Vagina (tissue), 2 donors: ENCODE measurements at places on chromosomes 4 and X.
A peak's percentile ranks its signal among the peaks of the same experiment; 100 is the strongest.

- peaks cover 80% of the 10 kb centered on the region for H3K4me1 ChIP-seq
- DNase-seq, result no peak
- H3K4me3 ChIP-seq, result no peak overlapping the region
Measured at GRCh38 chr4:147826288-147826646, 94.4 kb downstream of the ARHGAP10 start.

GRCh38 chr4:185764876-185765275 is 47.1 kb downstream of the SORBS2 start:
- no peaks in the 10 kb centered on the region for H3K4me1 ChIP-seq
- no peak overlapping the region for H3K4me3 ChIP-seq
- H3K27me3 ChIP-seq, result no peaks in the 10 kb centered on the region
- H3K36me3 ChIP-seq, result no peaks in the 10 kb centered on the region

GRCh38 chr4:184136525-184136924 is 81.1 kb downstream of the ENPP6 start:
- H3K36me3 ChIP-seq, result no peaks in the 10 kb centered on the region
- no peak for DNase-seq
- no peaks in the 10 kb centered on the region for H3K4me1 ChIP-seq
- H3K27me3 ChIP-seq, result no peaks in the 10 kb centered on the region

- no peaks in the 10 kb centered on the region for H3K36me3 ChIP-seq
- no peak for DNase-seq
- H3K27ac ChIP-seq, result no peak overlapping the region
- peaks cover 21% of the 10 kb centered on the region for H3K4me1 ChIP-seq
- H3K4me3 ChIP-seq, result no peak overlapping the region
- no peaks in the 10 kb centered on the region for H3K27me3 ChIP-seq
Measured at GRCh38 chrX:2901367-2902036, 27.6 kb downstream of the ARSD start.

- no peak for DNase-seq
- no peaks in the 10 kb centered on the region for H3K27me3 ChIP-seq
- no peak overlapping the region for H3K27ac ChIP-seq
- no peak overlapping the region for H3K4me3 ChIP-seq
Measured at GRCh38 chrX:112714357-112714918, 34.7 kb upstream of the LHFPL1 start.

GRCh38 chrX:12153741-12154140 is 15.5 kb downstream of the FRMPD4 start:
- H3K4me3 ChIP-seq, result no peak overlapping the region
- no peaks in the 10 kb centered on the region for H3K36me3 ChIP-seq
- DNase-seq, result no peak
- no peaks in the 10 kb centered on the region for H3K4me1 ChIP-seq

DNA sequence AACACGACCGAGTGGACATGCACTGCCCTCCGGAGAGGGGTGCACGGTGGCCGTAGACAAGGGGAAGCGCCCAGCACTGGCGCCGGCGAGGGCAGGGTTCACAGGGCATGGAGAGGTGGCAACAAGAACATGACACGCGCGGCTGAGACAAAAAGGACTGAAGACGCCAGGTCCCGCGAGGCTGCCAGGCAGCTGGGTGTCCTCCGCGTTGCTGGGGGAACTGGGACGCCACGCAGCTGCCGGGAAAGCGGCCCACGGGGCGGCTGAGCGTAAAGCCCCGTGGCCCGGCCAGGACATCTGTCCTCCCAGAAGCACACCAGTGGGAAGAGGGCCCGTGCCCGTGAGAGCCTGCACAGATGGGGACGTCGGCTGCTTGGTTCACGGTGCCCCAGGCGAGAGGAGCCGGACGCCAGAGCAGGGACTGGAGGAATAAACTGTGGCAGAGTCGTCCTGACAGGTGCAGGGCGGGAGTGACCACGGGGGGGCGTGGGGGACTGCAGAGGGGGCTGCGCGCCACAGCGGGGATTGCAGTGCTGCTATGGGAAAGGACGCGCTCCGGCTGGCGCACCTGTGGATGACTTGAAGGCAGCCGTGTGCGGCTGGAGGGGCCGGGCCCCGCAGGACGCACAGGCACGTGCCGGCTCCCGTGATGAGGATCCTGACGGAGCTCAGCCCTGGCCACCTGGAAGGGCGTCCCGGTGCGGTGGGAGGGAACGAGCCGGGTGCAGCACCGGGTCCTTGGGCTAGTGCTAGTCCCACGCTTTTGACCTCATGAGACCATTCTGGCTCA is 32.1 kb upstream of the GTPBP6 start:
- H3K4me1 ChIP-seq, result no peaks in the 10 kb centered on the region
- no peak overlapping the region for H3K4me3 ChIP-seq
- no peak overlapping the region for H3K27ac ChIP-seq
- peaks cover 6% of the 10 kb centered on the region for H3K36me3 ChIP-seq

GRCh38 chr4:145951931-145952330 is 13.3 kb upstream of the ZNF827 start:
- no peaks in the 10 kb centered on the region for H3K27me3 ChIP-seq
- no peaks in the 10 kb centered on the region for H3K4me1 ChIP-seq
- no peak overlapping the region for H3K27ac ChIP-seq
- no peak overlapping the region for H3K4me3 ChIP-seq

DNA sequence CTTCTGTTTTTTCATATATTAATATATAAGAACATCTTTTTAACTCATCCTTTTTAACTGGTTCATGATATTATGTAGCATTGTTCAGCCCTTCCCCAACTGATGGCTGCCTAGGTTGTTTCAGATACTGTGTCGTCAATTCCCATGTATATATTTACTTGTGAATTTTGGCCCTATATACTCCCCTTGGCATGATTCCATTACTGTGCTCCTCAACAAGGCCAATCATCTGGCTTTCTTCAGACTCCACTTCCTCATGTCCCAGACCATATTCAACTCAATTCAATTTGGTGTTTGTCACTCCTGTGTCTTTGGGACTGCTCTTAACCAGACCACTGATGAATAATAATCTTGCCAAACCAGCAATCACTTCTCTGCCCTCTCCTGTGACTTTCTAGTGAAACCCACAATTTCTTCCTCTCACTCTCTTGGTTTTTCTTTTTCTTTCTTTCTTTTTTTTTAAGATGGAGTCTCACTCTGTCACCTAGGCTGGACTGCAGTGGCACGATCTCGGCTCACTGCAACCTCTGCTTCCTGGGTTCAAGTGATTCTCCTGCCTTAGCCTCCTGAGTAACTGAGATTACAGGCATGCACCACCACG is 2.7 kb upstream of the WDR45 start:
- H3K4me1 ChIP-seq, result peaks cover 8% of the 10 kb centered on the region
- no peaks in the 10 kb centered on the region for H3K36me3 ChIP-seq
- H3K27me3 ChIP-seq, result no peaks in the 10 kb centered on the region
- DNase-seq, result no peak

GRCh38 chr4:118260309-118260708 is 92.5 kb downstream of the PRSS12 start:
- no peak for DNase-seq
- no peak overlapping the region for H3K27ac ChIP-seq
- H3K36me3 ChIP-seq, result no peaks in the 10 kb centered on the region
- no peak overlapping the region for H3K4me3 ChIP-seq

GRCh38 chr4:15390494-15390893 is 37.3 kb upstream of the C1QTNF7 start:
- H3K27ac ChIP-seq, result peak overlapping the region; percentile 29
- H3K4me1 ChIP-seq, result peaks cover 12% of the 10 kb centered on the region
- no peak for DNase-seq
- no peaks in the 10 kb centered on the region for H3K36me3 ChIP-seq
- no peaks in the 10 kb centered on the region for H3K27me3 ChIP-seq
